ENCODE measurements at places on chromosomes 1 and 21. TPM values are rescaled to one million over a fixed set of nuclear protein-coding genes. Genes with fewer than 3 reads are reported as not detected.

MROH7 gene
- total RNA-seq, result not detected

- no peak for DNase-seq
These were observed 2.1 kb downstream of the B4GALT2 start for GRCh38 chr1:43981135-43981491.

RIMS3 gene
- total RNA-seq, result 0.62 TPM

OR2L5 gene
- total RNA-seq, result not detected

IVL gene
- not detected for total RNA-seq

CHD1L gene
- total RNA-seq, result 33.9 TPM

GRCh38 chr21:45858180-45858579 is 123.4 kb upstream of the COL6A1 start:
- no peak for DNase-seq

GRCh38 chr1:62335656-62336055 is 16.4 kb upstream of the KANK4 start:
- no peak for DNase-seq

GRCh38 chr1:109827466-109827865 is 63.7 kb upstream of the EPS8L3 start:
- DNase-seq, result no peak

OR10K2 gene
- not detected for total RNA-seq

DNA sequence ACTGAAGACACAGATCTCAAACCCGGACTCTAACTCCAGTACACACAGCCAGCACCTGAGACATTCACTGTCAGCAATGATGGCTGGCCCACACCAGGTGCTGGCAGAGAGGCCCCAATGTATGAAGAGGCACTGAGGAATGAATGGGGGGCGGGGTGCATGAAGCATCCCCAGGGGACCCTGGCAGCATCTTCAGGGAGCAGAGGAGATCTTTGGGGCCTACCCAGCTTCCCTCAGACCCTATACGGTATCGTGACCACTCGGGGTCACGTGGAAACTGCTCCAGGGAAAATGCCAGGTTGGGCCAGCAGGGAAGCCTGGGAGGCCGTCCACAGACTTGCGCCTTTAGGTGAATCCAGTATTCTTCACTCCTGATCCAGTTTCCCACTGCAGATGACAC is 84.3 kb downstream of the NPHP4 start:
- no peak for DNase-seq

DNA sequence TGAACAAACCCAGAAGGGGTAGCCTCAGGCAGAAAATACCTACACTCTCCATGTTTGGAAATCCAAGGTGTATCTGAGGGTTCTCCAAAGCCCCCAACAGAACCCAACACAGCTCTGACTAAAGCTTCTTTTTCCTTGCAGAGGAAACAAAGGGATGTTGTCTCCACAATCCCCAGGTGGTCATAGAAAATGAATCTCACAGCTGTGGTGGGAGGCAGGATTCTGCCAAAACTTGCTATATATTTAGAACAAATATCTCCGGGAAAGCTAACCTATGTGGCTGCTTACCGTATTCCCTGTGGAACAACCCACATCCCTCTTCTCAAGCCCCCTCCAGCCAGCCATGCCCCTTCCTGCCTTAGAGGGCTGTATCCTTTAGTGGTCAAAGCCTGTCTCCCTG is 406.1 kb downstream of the PRDM2 start:
- DNase-seq, result no peak

ATP1A4 gene
- total RNA-seq, result not detected

- DNase-seq, result no peak
These were observed 25.2 kb downstream of the KCNC4 start for GRCh38 chr1:110235181-110235833.

DNA sequence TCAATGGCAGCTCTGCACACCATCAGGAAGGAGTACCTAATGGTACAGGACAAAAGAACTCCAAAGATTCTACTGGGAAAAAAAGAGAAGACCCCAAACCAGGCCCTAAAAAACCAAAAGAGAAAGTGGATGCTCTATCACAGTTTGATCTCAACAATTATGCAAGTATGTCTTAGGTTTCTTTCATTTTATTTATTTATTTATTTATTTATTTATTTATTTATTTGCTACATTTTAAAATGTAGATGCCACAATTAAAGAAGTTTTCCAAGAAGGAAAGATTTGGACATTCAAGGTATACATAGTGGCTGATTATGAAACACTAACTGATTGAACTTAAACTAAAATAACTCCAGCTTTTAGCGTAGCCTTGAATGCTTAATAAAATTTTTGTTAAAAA is 60.2 kb downstream of the PRRC2C start:
- DNase-seq, result no peak

EDN2 gene
- not detected for total RNA-seq

GRCh38 chr1:36656271-36656670 is 173.6 kb upstream of the CSF3R start:
- no peak for DNase-seq

GRCh38 chr1:197464044-197464443 is 196.0 kb downstream of the CRB1 start:
- DNase-seq, result no peak

SH3D21 gene
- total RNA-seq, result 12.6 TPM

DNA sequence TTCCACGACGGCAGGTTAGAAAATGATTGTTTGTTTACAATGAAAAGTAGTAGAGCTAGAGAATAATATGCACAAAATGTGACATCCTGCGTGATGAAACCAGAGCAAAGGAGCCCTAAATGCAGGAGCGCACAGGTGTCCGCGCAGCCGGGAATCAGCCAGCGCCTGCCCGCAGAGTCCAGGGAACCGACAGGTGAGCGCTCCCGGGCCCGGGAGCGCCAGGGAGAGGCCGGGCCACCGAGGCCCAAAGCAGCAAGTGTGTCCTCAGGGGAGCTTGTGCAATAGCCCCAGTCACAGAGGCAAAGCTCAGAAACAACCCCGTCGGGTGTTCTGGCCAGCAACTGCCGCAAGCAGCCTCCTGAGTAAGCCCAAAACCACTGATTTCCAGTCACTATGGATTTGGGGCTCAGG is 789 bp upstream of the GALE start:
- DNase-seq, result no peak

DNA sequence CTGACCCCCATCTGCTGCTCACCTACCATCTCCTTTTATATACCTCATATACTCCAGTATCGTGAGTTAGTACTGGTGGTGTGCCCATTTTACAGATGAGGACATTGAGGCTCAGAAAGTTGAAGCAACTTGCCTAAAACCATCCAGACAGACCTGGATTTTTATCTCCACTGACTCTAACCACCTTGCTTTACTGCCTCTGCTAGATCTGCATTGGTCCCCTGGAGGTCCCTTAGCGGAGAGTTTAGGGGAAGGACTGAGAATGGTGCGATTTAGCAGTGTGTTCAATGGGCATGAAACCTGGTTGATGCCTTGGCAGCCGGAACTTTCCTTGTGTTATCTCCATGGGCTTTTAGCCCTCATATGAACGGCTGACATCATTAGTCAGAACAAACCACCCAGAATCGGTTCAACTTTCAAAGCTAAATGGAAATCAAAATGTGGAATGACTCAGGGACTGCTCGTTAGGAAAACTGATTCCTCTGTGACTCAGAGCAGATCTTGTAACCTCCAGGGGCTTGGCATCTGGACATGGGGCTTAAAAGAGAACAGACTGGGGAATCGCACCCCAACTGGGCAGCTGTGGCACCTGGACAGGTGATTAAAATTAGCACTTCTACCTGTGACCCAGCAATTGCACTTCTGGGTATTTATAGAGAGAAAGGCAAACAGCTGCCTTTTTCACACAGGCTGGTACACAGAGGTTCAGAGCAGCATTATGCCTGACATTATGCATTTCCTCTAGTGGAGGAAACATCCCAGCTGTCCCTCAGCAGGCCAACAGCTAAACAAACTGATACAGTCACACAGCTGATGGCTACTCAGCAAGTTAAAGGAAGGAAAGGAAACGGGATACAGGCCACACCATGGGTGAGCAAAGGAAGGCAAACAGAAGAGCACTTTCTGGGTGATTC is 25.3 kb downstream of the TMEM51 start:
- DNase-seq, result no peak

DNA sequence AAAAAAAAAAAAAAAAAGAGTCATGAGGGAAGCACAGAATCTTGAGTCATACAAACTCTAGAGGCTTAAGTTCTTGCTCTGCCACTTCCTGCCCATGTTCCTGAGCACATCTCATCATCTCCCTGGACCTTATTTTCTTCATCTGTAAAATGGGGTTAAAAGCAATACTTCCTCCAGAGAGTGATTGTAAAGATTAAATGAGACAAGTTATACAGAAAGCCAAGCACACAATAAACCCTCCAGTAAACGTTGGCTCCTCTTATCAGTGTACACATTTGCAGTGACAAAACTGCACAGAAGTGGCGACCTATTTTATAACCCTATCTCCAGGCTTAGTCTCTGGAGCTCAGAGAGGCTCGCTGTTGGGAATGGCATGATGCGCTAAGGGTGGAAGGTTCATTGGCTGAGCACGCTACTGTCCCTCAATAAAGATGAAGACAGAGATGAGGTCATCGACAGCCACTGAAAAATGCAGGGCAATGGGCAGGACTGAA is 82.1 kb downstream of the RRAGC start:
- DNase-seq, result no peak

ITGB2 gene
- total RNA-seq, result 1,246 TPM

FCRL2 gene
- total RNA-seq, result not detected

AMIGO1 gene
- 1.0 TPM for total RNA-seq

LCE2B gene
- total RNA-seq, result not detected

- no peak for DNase-seq
These were observed 27.3 kb upstream of the BCAR3 start for GRCh38 chr1:93708734-93709481.

C4BPB gene
- total RNA-seq, result not detected

SPRR4 gene
- not detected for total RNA-seq

GRCh38 chr21:44650973-44651675 is 3.3 kb downstream of the KRTAP12-4 start:
- no peak for DNase-seq

EPS8L3 gene
- total RNA-seq, result not detected

DNA sequence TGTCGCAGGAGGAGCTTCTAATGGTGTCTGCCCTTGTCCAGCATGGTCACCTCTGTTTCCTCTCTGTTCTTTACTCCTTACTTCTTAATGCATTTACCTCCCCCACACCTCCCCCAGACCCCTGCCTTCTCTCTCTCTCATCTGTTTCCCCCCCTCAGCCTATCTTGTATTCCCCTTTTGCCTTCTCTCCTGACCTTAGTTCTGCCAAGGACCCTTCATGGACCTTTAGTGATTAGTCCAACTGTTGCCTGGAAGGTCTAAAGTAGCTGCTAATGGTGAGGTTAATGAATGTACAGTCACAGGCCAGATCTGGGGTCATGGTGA is 42.3 kb upstream of the PPP2R5A start:
- no peak for DNase-seq

GRCh38 chr1:5959087-5959486 is 33.1 kb downstream of the NPHP4 start:
- no peak for DNase-seq

DNA sequence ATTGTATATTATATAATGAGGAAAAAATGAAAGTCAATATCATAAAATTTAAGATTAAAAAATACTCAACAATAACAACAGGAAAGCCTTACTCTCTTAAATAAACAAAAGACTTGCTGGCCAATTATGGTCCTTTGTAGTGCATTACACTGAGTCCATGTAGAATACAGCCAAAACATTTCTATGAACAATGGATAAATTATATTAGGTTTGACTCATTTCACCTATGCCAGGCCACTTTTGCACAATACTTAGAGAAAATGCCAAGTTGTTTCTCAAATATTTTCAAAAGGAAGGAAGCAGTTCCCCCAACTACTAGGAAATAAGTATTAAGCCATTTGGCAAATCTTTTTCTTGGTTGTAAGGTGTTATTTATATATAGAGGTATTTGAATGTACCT is 19.8 kb upstream of the UCK2 start:
- DNase-seq, result no peak

DNA sequence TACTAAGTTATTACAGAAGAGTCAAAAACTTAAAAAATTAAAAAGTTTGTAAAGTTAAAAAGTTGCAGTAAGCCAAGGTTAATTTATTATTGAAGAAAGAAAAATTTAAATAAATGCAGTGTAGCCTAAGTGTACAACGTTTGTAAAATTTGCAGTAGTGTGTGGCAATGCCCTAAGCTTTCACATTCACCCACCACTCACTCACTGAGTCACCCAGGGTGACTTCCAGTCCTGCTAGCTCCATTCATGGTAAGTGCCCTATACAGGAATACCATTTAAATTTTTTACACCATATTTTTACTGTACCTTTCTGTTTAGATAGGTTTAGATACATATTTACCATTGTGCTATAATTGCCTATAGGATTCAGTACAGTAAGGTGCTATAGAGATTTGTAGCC is 88.6 kb downstream of the CTH start:
- DNase-seq, result no peak

GRCh38 chr1:67307251-67308060 is at the start of gene IL12RB2:
Gene IL12RB2 (plus strand): TSS chr1:67307873. CDS start chr1:67320369, 12,496 bp downstream.
- DNase-seq, result peak; percentile 85

GRCh38 chr1:47399846-47400155 is 16.3 kb upstream of the FOXE3 start:
- no peak for DNase-seq

DNA sequence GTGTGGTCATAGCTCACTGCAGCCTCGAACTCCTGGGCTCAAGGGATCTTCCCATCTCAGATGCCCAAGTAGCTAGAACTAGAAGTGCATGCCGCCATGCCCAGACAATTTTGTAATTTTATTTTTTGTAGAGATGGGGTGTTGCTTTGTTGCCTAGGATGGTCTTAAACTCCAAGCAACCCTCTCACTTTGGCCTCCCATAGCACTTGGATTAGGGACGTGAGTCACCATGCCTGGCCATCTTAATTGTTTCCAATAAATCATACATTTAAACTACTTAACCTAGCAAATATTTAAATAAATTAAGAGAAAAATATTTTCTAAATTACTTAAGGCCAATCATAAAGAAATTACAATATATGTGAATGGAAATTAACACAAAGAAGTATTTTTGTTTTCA is 35.1 kb upstream of the ADGRL4 start:
- DNase-seq, result no peak

DNA sequence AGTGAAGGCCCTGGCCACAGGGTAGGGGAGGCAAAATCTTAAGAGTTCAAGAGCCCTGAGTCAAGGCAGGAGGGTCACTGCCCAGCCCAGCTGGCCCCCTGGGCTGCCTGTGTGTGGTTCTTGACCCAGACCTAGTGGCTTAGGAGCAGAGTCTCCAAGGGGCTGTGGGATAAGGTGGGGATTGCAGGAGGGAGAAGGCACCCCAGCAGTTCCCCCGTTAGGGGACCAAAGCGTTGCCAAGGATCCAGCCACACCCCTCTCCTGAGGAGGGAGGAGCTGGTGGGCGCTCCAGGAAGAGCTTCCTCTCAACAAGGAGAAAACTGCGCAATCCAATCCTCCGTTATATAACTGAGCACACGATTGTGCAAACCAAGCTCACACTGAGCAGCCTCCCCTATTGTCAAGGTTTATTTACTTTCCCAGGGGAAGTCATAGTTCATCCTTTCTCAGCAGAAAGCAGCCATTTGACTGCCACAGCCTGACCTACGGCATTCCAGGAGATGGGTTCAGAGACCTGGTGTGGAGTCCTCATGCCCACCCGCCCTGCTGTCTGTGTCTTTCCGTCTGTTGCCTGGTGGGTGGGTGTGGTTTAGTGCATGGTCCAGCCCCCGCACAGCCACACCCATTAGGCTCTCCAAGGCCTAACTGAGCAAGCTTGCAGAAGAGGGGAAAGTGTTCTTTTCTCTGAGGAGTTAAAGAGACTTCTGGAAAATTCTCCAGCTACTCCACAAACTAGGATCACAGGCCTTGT is 3.5 kb downstream of the EPHX1 start:
- no peak for DNase-seq
